ENCODE measurements at places on chromosomes 1 and 21.

DNA sequence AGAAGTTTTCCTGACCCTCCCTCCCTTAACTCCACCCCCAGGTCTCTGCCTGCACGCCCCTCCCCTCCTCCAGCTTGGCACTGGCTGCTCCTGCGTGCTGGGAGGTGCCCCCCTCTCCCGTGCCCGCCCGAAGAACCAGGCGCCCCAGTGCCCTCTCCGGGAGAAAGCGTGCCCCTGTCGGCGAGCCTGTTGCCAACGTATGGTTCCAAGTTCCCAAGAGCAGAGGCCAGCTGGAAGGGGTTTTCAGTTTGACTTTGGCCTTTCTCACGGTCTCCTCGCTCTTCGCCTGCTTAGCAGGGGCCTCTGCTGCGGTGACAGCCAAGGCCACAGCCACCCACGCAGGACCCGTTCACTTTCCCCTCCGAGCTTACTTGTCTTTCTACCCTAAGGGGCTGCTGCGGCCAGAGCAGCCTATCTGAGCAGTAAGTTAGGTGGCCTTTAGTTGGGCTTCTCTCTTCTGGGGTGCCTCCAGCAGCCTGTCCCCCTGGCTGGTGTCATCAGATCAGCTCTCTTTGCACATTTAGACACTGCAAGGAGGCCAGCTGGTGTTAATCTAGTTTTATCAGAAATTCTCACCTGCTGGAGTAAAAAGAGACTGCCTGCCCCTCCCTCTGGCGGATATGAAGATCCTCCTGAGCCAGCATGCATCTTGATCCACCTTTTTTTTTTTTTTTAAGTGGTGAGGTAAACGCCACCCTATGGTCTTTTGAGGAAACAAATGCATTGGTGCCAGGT, 1.5 kb downstream of the STUM start:
- DNase-seq: peak; percentile 32

DNA sequence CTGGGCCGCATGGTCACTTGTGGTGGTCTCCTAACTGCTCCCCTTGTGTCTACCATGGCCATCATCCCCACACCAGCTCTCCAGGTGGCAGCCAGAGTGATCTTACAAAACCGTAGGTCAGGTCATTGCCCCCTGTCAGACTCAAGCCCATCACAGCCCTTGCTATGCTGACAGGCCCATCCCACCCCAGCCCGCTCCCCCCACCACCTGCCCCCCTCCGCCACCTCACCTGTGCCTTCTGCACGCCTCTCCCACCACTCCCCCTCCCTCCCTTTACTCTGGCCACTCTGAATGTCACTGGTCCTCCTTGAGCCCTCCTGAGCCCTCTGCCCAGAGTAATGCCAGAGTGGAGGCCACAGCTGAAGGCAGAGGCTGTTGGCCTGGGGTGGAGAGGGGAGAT, 28.5 kb downstream of the TEX35 start:
- no peak for DNase-seq

DNA sequence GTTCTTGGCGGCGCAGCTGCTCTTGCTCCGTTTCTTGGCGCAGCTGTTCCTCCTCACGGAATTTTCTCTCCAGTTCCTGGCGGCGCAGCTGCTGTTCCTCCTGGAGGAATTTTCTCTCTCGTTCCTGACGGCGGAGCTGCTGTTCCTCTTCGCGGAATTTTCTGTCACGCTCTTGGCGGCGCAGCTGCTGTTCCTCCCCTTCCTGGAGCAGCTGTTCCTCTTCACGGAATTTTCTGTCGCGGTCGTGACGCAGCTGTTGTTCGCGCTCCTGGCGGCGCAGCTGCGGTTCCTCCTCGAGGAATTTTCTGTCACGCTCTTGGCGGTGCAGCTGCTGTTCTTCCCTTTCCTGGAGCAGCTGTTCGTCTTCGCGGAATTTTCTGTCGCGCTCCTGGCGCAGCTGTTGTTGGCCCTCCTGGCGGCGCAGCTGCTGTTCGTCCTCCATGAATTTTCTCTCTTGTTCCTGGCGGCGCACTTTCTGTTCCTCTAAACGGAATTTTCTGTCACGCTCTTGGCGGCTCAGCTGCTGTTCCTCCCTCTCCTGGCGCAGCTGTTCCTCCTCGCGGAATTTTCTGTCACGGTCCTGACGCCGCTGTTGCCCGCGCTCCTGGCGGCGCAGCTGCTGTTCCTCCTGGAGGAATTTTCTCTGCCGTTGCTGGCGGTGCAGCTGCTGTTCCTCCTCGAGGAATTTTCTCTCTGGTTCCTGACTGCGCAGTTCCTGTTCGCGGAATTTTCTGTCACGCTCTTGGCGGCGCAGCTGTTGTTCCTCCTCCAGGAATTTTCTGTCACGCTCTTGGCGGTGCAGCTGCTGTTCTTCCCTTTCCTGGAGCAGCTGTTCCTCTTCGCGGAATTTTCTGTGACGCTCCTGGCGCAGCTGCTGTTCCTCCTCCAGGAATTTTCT, 7.0 kb downstream of the TCHH start:
- no peak for DNase-seq

- DNase-seq: no peak
Observed at GRCh38 chr1:154717528-154717924, 109.5 kb upstream of the ADAR start.

GRCh38 chr1:116568662-116569380, 2.0 kb downstream of the CD58 start:
- DNase-seq: no peak

DNA sequence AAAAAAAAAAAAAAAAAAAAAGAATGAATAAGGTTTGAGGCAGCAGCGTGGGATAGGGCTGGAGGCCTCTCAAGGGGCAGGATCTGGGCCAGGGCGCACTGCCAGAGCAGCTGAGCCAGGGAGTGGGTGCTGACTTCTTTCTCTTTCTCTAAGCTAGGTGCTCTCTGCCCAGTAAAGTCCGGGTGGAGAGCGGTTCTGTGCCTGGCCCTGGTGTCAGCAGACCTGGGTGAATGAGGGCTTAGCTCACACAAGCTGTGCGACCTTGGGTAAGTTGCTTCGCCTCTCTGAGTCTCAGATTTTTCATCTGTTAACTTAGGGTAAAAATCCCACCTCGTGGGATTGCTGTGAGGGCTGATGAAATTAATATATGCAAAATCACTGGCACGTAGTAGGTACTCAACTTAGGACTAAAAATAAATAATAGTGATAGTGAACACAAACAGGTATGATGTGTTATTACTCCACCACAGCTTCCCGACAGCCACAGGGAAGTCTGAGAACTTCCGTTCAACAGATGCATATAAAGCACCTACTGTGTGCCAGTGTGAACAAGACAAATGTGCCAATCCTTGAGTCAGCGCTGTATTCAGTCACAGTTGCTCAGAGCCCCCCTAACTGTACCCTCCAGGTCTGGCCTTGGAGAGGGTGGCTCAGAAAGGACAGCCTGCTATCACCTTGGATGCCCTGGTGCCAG, 2.0 kb upstream of the FAM131C start:
- no peak for DNase-seq

DNA sequence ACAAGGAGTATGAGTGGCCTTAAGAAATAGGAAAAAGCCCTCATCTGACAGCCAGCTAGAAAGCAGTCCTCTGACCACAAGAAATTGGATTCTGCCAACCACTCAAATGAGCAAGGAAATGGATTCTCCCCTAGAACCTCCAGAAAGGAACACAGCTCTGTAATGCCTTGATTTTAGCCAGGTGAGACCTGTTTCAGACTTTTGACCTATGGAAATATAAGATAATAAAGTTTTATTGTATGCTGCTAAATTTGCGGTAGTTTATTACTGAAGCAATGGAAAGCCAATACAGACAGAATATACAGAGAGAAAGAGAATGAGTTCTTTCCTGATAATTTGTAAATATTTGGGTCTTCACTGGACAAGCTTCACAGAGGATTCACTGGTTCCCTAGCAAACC, 28.8 kb upstream of the SELE start:
- no peak for DNase-seq

DNA sequence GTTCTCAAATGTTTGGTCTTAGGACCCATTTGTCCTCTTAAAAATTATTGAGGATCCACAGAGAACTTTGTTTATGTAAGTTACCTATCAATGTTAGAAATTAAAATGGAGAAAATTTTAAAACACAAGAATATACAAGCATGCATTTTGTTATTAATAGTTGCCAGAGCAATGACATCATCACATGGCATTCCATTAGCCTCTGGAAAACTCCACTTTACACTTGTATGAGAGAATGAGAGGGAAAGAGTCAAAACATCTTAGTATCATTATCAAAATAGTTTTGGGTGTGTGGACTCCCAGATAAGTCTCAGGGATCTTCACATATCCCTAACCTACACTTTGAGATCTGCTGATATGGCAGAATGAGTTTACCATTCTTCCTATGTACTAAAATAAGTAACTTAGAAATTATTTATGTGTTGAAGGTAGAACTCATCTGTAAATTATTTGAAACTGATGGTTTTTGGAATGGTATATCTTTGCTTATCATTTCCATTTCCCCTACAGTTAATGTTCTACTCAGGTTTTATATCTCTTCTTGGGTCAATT, 48.8 kb downstream of the RNF220 start:
- no peak for DNase-seq

- DNase-seq: no peak
Observed at GRCh38 chr1:70405780-70406416, 5.2 kb upstream of the CTH start.

GRCh38 chr1:213274140-213274539, 223.1 kb downstream of the RPS6KC1 start:
- no peak for DNase-seq

DNA sequence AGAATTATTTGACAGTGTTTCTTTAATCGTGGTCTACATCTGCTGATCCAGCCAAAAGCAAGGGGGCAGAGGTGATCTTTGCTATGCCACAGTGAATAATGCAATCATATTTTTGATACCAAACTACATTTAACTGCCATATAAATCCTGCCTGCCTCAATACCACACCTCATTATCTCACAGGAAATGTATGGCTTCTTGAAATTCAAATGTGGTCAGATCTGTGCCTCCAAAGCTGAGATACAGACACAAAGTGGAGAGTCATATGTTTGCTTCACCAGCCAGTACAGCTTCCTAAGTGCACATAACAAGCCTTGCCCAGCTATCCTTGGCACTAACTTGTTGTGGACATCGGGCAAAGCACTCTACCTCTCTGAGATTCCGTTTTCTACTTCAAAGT, 250.0 kb upstream of the NFIA start:
- DNase-seq: no peak

- no peak for DNase-seq
Observed at GRCh38 chr1:232786845-232787455, 18.3 kb upstream of the MAP10 start.

DNA sequence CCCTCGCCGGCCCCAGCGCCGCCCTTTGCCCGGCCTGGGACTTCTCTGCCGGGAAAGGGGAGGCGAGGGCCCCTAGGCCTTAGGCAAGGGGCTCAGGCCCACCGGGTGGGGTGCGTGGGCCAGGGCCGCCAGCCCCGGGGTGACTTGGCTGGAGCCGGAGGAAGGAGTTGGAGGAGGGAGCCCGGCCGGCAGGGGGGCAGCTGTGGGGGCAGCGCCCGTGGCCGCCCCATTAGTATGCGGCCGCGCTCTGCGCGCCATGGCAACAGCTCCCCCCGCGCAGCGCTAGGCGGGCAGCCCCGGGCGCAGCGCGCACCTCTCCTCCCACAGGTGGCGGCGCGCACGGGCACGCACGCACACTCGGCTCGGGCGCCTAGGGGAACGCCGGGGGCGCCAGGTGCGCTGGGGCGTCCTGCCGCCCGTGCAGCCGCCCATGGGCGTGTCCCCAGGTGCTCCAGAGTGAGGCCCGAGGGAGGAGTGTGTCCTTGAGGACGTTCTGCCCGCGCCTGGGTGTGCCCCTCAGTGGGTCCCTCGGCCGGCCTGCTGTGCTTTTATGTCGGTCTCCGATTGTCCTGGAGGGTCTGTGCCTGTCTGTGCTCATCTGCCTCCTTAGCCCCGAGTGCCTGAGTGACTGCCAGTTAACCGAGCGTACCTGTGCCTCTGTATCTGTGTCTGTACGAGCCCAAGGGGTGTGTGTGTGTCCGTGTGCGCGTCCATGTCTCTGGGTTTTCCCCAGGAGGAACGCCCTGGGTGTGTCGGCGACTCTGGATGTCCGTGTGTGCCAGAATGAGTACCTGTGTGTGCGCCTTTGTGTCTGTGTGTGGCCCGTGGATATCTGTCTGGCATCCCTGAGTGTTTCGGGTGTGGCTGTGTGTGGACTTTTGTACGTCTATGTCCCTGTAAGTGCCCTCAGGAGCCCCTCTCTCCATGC, 38.2 kb upstream of the WASF2 start:
- DNase-seq: peak; percentile 55

- no peak for DNase-seq
Observed at GRCh38 chr1:156998301-156998700, 47.2 kb downstream of the ARHGEF11 start.

- DNase-seq: peak; percentile 24
Observed at GRCh38 chr1:156963621-156964020, 43.2 kb downstream of the LRRC71 start.

Data from activated naive CD4-positive, alpha-beta T cell treated with Interleukin-2 at 50 U/mL for 16 hours (primary cell).